Stimulated activated CD8-positive, alpha-beta memory T cell treated with anti-CD3 and anti-CD28 coated beads, Interleukin-15, amount 100 ng/mL, for 48 hours (primary cell): ENCODE measurements at places on chromosomes 6 and 20.

- DNase-seq = peak; percentile 12
These were observed 36.3 kb upstream of the DACT2 start for GRCh38 chr6:168355716-168356522.

DNA sequence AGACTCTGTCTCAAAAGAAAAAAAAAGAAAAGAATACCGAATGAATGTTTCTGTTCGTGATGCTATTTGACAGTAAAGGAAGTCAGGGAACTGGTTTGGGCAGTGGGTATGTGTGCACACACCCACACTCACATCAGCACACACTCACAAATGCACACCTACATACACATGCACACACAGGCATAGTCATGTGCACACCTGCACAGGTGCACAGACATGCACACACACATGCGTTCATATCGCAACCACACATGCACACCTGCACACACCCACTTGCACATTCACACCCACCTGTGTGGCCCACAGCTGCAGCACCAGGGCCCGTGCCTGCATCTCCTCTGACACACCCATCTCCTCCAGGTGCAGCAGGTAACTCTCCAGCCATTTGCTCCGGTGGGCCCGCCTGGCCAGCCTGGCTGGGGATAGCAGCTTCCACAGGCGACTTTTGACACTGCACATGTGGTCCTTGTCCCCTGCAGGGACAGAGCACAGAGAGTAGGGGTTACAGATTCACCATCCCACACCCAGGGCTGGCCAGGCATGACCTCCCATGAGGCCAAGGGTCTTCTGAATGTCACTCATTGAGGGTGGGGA is 41.4 kb upstream of the KCNB1 start:
- DNase-seq = no peak

- no peak for DNase-seq
These were observed 80.8 kb upstream of the SLC22A16 start for GRCh38 chr6:110557199-110557598.

GRCh38 chr6:7747433-7747832 is 21.5 kb downstream of the BMP6 start:
- DNase-seq = no peak

- DNase-seq = no peak
These were observed 479.1 kb upstream of the GJE1 start for GRCh38 chr6:141653590-141653989.

GRCh38 chr20:38706509-38706908 is 17.8 kb upstream of the SLC32A1 start:
- DNase-seq = no peak

DNA sequence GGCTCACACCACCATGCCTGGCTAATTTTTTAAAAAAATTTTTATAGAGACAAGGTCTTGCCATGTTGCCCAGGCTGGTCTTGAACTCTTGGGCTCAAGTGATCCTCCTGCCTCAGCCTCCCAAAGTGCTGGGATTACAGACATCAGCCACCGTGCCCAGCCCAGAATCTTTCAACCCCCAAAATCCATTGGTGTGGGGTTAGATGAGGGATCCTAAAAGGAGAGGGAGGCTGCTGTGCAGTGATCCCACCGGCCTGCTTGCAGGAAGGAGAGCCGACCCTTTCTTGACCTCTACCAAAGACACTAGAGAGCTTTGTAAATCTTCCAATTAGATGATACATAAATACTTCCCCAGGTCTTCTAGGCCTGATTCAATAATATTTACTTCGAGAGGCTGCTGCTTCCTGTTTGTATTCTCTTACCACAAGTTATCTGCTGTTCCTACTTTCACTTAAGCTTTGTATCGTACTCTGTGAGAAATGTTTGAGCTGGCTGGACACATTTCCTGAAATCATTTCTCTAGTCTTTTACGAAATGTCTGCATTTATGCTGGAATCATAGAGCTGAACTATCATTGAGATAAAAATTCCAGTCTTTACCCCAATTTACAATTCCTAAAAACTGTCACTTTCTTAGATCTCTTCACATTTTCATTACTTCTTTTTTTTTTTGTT is 49.3 kb upstream of the IER3 start:
- DNase-seq = no peak

- no peak for DNase-seq
These were observed 26.0 kb upstream of the CCDC167 start for GRCh38 chr6:37525460-37526357.

DNA sequence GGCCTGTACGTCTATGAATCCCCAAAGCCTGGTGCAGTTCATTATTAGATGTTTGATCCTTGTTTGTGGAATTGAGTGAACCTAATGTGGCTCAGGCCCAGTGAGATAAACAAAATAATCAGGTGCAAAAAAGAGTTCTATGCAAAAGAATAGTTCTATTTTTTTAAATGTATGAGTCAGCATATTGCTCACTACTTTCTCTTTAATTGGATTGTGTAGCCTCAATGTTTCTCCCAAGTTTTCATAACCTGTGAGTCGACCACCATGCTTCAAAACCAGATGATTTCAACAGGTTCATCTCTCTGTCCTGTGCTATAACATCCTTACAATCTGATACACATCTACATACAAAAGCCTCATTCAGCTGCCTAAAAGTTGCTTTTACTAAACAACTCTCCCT is 116.5 kb upstream of the HDAC2 start:
- DNase-seq = no peak

GRCh38 chr20:58614366-58614765 is 36.7 kb upstream of the STX16 start:
- no peak for DNase-seq

DNA sequence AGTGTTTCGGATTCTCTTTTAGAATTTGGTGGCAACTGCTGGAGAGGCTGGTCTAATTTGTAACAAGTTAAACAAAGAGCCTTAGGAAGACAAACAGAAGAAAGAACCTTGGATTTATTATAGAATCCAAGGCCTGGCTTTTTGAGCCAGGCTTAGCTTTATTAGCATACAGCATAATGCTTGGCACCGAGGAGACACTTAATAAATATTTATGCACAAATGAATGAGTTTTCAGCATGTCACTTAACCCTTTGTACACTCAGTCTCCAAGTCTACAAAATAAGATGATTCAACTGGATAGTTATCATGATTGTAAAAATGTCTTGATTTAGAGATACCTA is 38.2 kb upstream of the AFDN start:
- DNase-seq = no peak

- no peak for DNase-seq
These were observed 37.6 kb downstream of the GOPC start for GRCh38 chr6:117564681-117565080.
